ENCODE measurements at places on chromosomes 16 and 17.

- DNase-seq: no peak
Measured at GRCh38 chr16:85474621-85475217, 138.4 kb upstream of the GSE1 start.

DNA sequence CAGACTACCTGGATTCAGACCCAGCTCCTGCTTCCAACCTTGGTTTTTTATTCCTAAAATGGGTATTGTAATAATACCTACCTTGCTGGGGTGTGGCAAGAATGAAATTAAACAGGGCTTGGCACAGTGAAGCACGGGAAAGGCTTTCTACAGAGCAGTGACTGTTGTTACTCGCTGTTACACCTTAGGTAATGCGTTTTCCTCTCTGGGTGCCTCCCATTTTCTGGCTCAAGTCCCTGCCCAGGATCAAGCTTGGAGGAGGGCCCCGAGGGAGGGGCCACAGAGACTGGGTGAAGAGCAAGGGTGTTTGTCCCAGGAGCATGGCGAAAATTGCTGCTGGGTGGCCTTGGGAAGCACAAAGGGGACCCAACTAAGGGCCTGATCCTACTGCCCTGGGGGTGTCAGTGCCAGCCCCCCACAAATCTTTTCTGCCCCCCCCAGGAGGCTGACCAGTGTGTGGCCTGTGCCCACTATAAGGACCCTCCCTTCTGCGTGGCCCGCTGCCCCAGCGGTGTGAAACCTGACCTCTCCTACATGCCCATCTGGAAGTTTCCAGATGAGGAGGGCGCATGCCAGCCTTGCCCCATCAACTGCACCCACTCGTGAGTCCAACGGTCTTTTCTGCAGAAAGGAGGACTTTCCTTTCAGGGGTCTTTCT lies 13.3 kb downstream of the MIEN1 start:
- no peak for DNase-seq

DNA sequence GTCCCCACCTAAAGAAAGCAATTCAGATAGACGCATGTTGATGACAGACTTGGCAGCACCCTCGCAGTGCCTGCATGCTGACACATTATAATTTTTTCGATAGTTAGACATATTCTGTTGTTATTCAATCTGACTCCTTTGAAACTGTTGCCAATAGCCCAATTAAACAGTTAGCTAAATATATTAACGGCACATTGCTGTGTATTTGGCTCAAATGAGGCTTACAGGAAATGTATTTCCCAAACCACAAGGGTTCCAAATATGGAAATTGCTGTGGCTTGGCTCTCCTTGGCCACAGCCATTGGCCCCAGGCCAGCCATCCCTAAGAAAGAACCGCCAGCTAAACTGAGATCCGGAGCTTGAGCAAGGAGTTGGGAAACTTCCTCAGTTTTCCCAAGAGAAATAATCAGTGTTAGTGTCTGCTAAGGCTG lies 31.1 kb downstream of the C16orf82 start:
- no peak for DNase-seq

- no peak for DNase-seq
Measured at GRCh38 chr16:82954224-82954929, 327.6 kb downstream of the CDH13 start.

GRCh38 chr17:66835476-66835875 lies 559 bp downstream of the CACNG5 start:
- DNase-seq: no peak
